Activated CD4-positive, alpha-beta T cell treated with anti-CD3 and anti-CD28 coated beads, Interleukin-2, amount 50 U/mL, for 4 hours (primary cell): ENCODE measurements at places on chromosomes 3 and 15.

GRCh38 chr3:197949191-197949777 lies 706 bp upstream of the RPL35A start:
- no peak for DNase-seq

GRCh38 chr15:88467073-88467934 lies at the start of the genes MRPL46 and MRPS11:
Gene MRPL46, minus strand, starts transcription at chr15:88467388. Its CDS starts 11 bp downstream, at chr15:88467377.
Gene MRPS11, plus strand, starts transcription at chr15:88467708. Its CDS starts 10 bp downstream, at chr15:88467718.
- DNase-seq, result peak; percentile 87

- DNase-seq, result no peak
These were observed 116.4 kb upstream of the HES1 start for GRCh38 chr3:194019398-194020165.

DNA sequence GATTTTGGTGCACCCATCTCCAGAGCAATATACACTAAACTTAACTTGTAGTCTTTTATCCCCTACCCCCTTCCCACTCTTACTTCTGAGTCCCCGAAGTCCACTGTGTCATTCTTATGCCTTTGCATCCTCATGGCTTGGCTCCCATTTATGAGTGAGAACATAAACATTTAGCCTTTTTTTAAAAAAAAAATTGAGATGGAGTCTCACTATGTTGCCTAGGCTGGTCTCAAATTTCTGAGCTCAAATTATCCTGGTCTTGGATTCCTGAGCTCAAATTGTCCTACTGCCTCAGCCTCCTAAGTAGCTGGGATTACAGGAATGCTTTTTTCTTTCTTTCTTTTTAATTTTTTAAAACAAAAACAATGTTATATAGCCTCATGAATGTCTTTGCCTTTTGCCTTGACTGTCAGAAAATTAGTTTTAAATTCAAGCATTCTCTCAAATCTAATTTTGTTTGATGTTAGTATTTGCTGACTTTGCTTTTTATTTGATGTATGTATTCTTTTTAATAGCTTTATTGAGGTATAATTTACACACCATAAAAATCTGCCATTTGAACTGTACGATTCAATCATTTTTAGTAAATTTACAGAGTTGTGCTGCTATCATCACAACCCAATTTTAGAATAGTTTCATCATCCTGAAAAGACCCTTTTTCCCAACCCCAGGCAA lies 46.9 kb downstream of the NFKBIZ start:
- DNase-seq, result no peak

GRCh38 chr3:114879059-114880031 lies 267.7 kb downstream of the ZBTB20 start:
- no peak for DNase-seq

DNA sequence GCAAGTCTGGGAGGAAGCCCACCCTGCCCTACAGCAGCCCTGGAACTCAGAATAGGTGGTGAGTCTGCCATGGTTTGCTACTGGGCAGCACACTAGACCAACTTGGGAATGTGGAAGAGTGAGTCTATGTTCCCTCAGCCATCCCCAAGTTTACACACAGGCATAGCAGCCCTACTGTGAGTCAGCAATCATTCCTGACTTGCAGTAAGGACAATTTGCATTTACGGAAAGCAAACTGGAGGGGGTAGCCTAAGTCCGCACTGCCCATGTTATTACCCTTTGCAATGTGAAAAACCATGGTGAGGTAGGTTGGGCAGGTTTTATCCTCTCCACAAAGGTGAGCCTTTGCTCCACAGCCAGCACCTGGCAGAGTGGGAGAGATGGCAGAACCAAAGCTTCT lies 4.6 kb downstream of the TCTA start:
- DNase-seq, result no peak

GRCh38 chr15:58409861-58410260 lies 21.9 kb upstream of the LIPC start:
- DNase-seq, result no peak

- no peak for DNase-seq
These were observed 18.6 kb downstream of the DUOX1 start for GRCh38 chr15:45148076-45149059.

DNA sequence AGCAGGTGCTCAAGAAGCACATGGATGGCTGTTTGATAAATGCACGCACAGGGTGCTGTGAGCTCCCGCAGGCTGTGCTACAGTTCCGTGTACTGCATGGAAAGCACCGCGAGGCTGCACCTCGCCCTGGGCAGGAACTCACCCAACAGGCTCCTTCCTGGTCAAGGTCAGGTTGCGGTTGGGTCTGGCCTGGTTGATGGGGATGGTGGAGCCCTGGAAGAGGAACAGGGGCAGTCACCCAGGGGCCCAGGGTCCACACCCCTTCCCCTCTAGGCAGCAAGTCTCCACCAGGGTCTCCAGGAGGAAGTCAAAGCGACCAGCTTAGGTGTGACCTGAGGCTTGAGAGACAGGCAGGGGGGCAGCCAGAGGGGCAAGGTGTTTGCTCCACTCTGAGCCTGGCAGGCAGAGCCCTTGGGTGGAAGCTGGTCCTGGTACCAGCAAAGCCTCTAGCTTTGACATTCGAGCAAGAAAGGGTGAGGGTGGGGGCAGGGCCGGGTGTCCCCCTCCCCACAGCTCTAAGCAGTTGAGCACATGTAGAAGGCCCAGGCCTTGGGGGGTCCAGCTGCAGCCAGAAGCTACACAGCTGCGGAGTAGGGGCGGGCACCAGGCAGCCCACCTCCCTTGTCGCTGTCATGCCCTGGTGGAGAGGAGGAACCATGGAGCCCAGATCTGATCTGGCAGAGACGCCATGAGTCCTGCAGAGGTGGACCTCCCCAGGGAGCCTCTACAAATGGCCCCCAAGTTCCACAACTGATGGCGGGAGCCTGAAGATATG lies 46.3 kb upstream of the SLC41A3 start:
- no peak for DNase-seq

DNA sequence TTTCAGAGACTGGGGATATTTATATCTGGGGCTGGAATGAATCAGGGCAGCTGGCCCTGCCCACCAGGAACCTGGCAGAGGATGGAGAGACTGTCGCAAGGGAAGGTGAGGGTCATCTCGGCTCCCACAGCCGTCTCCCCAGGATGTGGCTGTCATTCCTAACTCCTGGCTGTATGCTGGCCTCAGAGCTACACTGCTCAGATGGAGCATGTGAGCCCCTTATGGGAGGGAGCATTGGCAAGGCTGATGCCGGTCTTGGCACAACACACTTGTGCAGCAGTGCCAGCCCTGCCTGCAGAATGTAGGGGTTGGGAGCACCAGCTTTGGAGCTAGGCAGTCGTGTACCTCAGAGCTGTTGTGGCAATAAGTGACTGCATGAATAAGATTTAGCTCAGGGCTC lies 5.2 kb downstream of the RCCD1 start:
- DNase-seq, result no peak

GRCh38 chr15:52463638-52464037 lies 65.0 kb downstream of the MYO5A start:
- DNase-seq, result no peak

- DNase-seq, result no peak
These were observed 71.5 kb downstream of the LRRC28 start for GRCh38 chr15:99322643-99323405.

DNA sequence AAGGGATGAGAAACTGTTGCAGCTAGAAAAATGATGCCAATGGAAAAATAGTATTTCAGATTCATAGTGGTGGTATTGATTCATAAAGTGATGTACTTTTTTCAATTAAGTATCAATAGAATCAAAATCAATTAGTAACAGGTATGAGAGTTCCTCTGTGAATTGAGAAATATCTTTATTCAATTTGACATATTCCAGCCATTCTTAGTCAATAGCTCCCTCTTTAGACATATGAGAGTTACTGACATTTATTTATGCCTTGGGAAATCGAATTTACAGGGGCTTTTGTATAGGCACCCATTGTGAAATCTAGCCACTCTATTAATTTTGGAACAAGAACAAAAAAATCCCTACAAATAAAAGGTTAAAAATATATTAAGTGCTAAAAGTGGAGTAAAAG lies 386.9 kb upstream of the CNTN3 start:
- no peak for DNase-seq

DNA sequence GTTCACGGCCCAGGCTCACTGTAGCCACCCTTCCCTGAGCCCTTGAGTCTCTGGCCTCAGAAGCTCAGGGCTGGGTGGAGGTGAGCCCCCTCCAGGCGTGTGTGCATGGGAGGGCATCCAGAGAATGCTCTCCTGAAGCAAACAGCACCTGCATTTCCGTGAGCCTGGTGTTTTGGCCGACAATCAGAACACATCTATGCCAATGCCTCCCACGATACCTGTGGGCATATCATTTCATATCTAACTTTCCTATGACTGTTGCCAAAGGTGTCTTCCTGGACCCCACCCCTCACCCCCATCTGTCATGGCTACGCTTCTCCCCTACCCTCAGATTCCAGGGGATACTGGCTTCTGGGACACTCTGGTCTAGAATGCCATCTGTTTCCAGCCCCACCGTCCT lies 53.3 kb upstream of the RAB6B start:
- DNase-seq, result no peak
